ENCODE measurements at places on chromosomes 2 and 18. TPM values are rescaled to one million over a fixed set of nuclear protein-coding genes. Genes with fewer than 3 reads are reported as not detected.

The TUBA4B gene
- total RNA-seq = not detected

The GATA6 gene
- 39.8 TPM for total RNA-seq

The ZNF638 gene
- 149 TPM for total RNA-seq

The TRIM43 gene
- not detected for total RNA-seq

Measured in type B pancreatic cell (in vitro differentiated cells).